ENCODE measurements at places on chromosomes 2 and 18.

GRCh38 chr2:8219631-8220355, 462.1 kb upstream of the ID2 start:
- DNase-seq, result no peak

DNA sequence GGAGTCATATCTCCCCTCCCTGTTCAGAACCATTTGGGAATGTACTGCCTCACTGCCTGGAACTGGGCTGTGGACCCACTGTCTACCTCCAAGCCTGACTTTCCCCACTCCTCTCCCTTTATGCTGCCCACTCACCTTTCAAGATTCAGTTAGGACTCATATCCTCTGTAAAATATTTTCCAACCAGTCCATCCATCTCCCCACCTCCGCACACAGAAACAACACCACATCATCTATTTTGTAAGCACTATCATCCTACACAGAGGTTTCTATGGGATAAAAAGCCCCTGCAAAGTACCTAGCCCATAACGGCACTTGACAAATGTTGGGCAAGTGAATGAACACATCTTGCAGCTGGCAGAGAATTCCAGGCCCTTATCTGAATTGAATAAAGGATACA, 250.8 kb downstream of the ANAPC1 start:
- DNase-seq, result no peak

GRCh38 chr18:53458944-53459580, 765.4 kb downstream of the MBD2 start:
- no peak for DNase-seq

GRCh38 chr2:101587251-101587650, 110.3 kb upstream of the MAP4K4 start:
- no peak for DNase-seq

DNA sequence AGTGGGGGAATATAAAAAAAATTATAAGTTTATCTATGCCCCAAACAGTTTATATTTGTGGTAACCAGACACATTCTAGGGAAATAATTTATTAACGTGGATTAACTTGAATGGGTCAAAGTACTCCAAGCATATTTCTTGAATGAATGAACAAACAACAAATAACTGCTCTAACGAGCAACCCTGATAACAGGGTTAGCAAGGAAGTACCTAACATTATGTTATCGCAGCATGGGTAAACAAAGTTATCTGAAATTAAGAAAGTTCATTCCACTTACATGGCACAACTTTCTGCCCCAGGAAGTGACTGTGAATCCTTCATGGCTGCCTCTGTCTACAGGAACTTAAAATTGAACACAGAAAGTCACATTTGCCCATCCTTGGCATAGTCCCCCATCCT, 812.9 kb upstream of the ACVR2A start:
- DNase-seq, result no peak

DNA sequence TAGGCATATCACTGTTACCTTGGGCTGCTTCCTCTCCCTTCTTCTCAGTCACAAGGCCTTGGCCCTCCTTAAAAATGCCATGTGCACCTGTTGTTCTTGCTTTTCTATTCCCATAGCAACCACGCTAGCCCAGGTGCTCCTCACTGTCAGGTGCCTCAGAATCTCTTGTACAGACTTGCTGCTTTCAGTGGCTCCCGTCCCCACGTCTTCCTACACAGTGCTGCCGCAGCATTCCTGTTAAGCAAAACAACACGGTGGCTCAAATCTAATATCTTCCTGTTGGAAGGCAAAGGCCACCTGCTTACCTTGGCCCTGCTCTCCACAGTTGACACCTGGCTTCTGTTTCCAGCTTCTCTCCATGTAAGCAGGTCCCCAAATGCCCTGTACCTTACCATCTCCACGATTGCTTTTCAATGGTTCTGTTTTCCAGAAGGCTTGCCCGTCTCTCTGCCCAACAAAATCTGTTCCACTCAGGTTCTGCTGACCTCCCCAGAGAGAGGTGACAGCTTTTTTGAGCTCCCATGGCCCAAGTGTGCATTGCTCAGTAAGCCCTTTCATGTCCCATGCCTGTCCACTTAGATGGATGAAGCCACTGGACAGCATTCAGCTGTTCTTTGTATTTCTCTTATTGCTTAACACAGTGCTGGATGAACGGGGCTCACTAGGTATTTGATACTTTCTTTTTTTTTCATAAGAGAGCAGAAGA, 240.4 kb downstream of the PRKCE start:
- DNase-seq, result no peak

GRCh38 chr18:22790545-22791309, 142.4 kb upstream of the RBBP8 start:
- no peak for DNase-seq

GRCh38 chr18:67517444-67517765, 885 bp upstream of the DSEL start:
- no peak for DNase-seq

DNA sequence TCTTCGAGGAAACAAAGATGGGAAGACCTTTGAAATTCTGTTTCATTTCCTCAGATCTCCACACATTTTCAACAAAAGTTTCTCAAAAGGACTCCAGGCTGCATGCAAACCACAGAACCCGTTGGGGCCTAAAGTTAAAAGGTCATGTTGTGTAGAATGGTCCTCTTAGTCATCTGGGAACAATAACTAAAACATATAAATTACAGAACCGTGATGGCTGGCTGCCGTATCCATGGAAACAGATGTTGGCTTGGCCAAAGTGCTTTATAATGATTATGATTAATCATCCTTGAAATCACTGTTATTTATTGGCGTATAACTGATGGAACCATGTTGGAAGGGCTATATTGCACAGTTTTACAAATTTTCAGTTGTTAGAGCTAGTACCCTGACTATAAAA, 182.8 kb upstream of the CRIM1 start:
- DNase-seq, result no peak

GRCh38 chr2:108604196-108604595, 69.9 kb downstream of the LIMS1 start:
- DNase-seq, result no peak

GRCh38 chr2:121297217-121297830, 12.3 kb upstream of the TFCP2L1 start:
- no peak for DNase-seq

GRCh38 chr2:108412995-108413710, 35.4 kb downstream of the SULT1C4 start:
- DNase-seq, result no peak

DNA sequence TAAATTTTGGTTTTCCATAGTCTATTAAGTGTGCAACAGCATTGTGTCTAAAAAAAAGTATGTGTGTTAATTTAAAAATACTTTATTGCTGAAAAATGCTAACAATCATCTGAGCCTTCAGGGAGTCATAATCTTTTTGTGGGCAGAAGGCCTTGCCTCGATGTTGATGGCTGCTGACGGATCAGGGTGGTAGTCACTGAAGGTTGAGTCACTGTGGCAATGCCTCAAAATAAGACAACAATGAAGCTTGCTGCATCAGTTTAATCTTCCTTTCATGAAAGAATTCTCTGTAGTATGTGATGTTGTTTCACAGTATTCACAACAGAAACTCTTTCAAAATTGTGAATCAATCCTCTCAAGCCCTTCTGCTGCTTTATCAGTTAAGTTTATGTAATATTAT, 31.3 kb downstream of the HDHD2 start:
- DNase-seq, result no peak

DNA sequence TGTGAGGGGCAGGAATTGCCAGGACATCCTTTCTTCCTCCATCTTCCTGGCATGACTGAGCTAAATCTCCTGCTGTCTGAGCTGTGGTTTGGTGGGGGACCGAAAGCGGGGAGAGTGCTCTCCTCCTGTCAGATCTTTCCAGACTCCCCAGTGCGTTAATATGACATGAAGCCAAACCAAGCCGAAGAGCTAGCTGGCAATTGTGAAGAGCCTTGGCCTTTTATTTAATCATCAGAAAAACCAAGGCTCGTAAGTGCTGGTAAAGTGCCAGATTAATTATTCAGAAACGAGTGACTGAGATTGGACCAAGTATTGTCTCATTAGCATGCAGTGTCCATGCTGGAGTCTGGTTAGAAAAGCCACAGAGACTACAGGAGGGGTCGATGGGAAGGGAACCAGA, 14.5 kb upstream of the LRPPRC start:
- no peak for DNase-seq

DNA sequence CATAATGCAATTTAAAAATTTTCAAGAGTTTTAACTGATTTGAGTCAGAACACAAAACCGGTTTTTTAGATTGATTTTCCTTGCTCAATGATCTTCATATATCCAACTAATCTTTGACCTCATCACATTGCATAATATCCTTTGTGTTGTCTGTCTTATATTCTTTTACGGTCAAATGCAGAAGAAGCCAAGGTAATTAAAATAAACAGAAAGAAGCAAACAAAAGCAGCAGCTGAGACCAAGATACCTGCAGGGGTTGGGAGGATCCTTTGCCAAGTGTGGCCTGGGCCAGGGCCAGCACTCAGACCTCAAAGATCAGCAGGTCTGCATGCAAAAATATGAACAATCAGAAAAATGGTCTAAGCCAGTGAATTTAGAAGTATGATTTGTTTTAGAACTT, 428.9 kb upstream of the NETO1 start:
- no peak for DNase-seq

GRCh38 chr18:50183556-50183955, 11.4 kb downstream of the MYO5B start:
- no peak for DNase-seq

GRCh38 chr2:241300000-241300399, 15.5 kb downstream of the HDLBP start:
- no peak for DNase-seq

GRCh38 chr2:233979748-233980147, 62.6 kb downstream of the TRPM8 start:
- DNase-seq, result no peak

DNA sequence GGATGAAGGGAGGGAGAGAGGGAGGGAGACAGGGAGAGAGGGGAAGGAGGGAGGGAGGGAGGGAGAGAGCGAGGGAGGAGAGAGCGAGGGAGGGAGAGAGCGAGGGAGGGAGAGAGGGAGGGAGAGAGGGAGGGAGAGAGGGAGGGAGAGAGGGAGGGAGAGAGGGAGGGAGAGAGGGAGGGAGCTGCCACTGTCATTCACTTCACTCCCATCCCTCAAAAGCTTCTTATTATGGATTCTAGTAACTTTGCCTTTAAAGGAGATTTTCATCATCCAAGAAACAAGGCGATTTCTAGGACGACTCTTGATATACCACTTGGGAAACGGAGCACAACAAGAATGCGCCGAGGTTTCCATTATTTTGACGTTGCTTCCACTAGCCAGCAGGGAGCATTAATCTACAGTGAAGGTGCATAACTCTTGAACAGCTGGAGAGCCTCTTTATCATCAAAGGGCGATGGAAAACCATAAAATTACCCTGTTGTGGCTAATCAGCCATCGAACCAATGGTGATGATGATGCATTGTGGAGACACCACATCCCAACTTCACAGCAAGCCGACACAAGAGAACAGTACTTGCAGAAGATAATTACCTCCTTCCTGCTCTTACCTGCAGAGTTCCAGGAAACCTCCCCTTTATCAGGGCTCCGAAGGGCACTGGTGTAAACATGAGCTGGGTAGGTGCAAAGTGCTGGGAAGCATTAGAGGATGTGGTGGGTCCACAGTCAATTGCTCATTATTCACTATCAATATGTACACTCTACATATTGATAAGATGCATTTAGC, 130.5 kb downstream of the EIPR1 start:
- DNase-seq, result no peak

GRCh38 chr2:239263231-239263630, 137.6 kb downstream of the HDAC4 start:
- DNase-seq, result no peak

GRCh38 chr2:113304702-113305101, 26.0 kb upstream of the PAX8 start:
- no peak for DNase-seq

DNA sequence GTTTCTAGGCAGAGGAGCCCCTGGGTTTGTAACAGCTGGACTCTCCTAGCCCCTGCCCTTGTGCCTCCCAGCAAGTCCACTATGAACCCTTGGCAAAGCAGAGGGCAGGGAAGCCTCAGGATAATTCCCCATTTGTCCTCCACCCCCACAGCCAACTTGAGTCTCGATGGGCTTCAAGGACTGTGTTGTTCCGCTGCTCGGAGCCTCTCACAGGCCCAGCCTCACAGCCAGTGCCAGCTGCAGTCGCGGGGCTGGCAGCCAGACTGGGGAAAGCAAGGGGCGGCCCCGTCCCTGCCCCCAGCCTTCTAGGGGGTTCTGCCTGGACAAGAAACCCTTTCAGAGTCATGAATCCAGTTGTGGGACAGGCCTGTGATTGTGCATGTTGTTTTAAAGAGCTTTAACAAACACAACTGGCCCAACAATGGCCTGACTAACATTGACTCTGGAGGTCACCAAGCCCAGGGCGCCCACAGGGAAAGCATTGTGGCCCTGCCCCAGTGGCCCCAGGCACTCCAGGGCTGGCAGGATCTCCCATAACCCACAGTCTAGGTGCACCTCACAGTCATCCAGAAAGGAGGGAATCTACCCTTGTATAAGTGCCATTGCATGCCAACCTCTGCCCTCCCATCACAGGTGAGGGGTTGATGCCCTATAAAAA, 71.8 kb upstream of the DAPL1 start:
- DNase-seq, result no peak

DNA sequence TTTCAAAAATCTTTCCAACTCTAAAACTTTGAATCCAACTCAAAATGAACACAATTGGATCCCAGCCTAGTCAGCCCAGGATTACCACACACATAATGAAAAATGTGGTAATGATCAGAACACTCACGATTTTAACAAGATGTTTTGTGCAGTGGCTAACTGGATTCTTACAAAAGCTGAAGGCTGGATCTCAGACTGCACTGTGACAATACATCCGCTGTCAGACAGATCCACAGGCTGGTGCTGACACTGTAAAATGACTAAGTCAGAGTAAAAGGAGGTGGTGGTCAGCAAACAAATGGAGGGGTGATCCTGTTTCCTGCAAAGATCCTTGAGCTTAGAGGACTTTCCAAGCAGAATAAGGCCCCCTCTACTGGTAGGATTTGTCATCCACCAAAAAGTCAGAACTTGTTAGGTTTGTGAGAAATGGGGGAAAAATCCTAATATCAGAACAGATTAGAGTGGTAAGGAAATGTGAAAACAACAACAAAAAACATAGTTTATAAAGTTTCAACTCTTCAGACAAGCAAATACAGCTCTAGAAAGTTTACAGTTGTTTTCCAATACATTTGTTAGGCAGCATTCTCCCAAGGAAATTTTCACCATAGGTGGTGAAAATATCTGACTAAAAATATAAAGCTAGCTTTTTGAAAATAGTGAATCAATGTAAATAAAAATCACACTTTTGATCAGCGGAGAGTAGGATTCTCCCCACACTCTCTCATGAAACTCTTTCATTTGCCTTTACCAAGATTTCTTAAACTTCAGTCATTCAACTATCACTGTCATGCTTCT, 211.9 kb downstream of the AGPS start:
- DNase-seq, result no peak

GRCh38 chr2:219186754-219187456, 8.8 kb downstream of the RETREG2 start:
- no peak for DNase-seq

GRCh38 chr18:76621782-76622495, 126.9 kb upstream of the ZNF516 start:
- DNase-seq, result no peak

- no peak for DNase-seq
Measured at GRCh38 chr2:202408546-202409140, 32.5 kb downstream of the BMPR2 start.

Data from cortex of kidney (tissue), 1 donor.